HCT116 (cell line): ENCODE measurements at places on chromosomes 6 and 20. TPM values are rescaled to one million over a fixed set of nuclear protein-coding genes. Genes with fewer than 3 reads are reported as not detected.
A peak's percentile ranks its signal among the peaks of the same experiment; 100 is the strongest.

The IMPG1 gene
- not detected for total RNA-seq

The GSTA2 gene
- total RNA-seq = not detected

The TFAP2A gene
- total RNA-seq = 24.3 TPM

The ZFP64 gene
- 16.0 TPM for total RNA-seq

The CTCFL gene
- total RNA-seq = 0.34 TPM

The SAPCD1 gene
- total RNA-seq = 18.2 TPM

The PBOV1 gene
- total RNA-seq = not detected

The TBC1D22B gene
- total RNA-seq = 9.1 TPM

The BHLHE23 gene
- total RNA-seq = not detected

The HLA-DRB5 gene
- total RNA-seq = not detected

The FANCE gene
- 16.1 TPM for total RNA-seq

The BIRC7 gene
- total RNA-seq = 0.96 TPM

The MACROD2 gene
- total RNA-seq = 3.7 TPM

The C4A gene
- 5.1 TPM for total RNA-seq

DNA sequence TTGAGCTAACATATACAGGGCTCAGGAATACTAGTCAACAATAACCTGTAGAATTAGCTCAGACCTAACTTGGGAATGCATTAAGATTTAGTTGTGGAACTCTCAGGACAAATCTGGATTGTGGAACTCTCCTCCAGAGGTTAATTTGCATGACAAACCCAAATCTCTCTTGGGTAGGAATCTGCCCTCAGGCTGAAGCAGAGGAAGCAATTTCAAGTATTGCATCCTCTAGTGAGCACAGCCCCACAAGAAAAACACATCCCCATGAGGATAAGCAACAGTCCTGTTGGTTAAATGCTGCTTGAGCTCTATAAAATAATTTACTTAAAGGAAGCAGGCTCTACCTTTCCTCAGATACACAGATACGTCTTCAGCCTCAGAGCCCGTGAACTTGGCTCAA is 170.9 kb upstream of the STXBP5 start:
- no peak for DNase-seq

- DNase-seq = no peak
These were observed 370.1 kb downstream of the BMP2 start for GRCh38 chr20:7137395-7138151.

DNA sequence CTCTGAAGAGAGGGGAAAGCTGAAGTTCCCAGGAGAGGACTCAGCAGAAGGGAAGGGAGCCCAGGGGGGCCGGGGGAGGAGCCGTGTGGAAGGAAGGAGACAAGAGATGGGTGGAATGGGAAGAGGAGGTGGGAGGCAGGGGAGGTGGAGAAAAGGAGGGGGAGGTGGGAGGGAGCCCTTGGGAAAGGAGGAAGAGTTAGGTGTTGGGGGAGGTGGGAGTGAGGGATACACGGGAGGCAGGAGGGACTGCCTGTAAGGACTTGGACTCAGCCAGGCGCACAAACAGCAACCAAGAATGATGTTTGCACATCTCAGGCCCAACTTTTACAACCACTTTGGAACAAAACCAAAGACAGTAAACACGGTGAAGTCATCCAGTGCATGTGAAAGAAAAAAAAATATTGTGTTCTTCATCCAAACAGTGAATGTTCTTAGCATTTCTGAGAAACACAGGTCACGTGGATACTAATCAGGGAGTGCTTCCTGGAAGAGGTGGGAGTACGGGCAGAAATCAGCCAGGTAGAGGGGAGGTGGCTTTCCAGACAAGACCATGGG is 17.4 kb upstream of the LSM14B start:
- DNase-seq = no peak

- peak; percentile 54 for DNase-seq
These were observed 37.4 kb upstream of the FAM135A start for GRCh38 chr6:70375882-70376281.

- DNase-seq = no peak
These were observed 50.3 kb downstream of the MYH7B start for GRCh38 chr20:35006009-35006408.

DNA sequence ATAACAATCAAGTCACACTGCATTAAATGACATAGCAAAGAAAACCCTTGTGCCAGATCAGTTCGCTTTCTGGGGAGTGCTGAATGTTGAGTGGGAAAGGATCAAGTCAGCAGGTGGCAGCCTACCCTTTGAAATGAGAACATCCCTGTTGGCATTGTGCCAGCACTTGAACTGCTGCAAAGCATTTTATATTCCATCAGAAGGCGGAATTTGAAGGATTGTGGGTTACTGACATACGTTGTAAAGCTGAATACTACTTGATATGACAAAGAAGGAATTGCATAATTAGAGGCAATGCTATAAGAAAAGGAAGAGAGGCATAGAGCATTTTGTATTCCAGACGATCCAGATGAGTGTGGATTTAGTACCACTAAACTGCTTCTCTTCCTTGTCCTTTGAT is 26.5 kb downstream of the BCKDHB start:
- peak; percentile 47 for DNase-seq

DNA sequence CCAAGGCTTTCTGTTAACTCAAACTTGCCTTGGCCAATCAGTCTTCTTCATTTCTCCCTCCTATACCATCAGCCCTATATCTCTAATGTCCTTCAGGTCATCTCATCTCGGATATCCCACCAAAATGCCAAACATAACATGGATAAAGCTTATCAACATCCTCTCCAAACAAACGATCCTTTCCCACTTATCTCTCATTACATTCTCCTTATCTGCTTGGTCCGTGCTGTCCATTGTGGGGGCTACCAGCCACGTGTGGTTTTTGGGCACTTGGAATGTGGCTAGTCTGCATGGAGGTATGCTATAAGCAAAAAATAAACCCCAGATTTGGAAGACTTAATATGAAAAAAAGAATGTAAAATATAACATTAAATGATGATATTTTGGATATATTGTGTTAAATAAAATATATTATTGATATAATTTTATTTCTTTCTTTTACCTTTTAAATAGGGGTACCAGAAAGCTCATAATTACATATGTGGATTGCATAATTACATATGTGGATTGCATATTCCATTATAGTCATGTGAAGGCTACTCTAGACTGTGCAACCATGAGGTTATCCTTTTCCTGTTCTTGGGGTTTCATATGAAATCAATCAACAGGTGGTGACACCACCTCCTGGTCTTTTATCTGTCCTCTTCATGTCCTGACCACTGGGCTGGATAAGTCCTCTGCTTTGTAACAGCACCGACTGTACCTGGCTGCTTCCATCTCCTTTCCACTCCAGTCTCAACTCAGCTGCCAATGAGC is 123.0 kb downstream of the CD83 start:
- DNase-seq = no peak

DNA sequence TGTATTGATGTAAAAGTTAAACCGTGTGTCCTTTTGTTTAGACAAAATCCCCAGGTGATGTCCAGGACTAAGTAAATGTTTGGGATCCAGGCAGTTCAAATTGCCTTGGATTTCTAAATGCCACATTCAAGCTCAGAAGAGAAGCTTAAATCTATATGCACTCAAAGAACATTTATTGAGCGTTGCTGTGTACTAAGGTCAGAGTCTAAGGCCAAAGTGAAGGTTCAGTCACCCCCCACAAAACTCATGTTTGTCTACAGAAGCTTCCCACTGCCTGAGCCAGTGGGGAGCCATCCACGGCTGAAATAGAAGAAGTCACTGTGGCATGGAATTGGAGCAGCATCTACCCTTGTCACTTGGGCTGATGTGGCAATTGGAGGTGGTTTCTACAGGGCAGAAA is 70.7 kb upstream of the INSM1 start:
- DNase-seq = no peak

DNA sequence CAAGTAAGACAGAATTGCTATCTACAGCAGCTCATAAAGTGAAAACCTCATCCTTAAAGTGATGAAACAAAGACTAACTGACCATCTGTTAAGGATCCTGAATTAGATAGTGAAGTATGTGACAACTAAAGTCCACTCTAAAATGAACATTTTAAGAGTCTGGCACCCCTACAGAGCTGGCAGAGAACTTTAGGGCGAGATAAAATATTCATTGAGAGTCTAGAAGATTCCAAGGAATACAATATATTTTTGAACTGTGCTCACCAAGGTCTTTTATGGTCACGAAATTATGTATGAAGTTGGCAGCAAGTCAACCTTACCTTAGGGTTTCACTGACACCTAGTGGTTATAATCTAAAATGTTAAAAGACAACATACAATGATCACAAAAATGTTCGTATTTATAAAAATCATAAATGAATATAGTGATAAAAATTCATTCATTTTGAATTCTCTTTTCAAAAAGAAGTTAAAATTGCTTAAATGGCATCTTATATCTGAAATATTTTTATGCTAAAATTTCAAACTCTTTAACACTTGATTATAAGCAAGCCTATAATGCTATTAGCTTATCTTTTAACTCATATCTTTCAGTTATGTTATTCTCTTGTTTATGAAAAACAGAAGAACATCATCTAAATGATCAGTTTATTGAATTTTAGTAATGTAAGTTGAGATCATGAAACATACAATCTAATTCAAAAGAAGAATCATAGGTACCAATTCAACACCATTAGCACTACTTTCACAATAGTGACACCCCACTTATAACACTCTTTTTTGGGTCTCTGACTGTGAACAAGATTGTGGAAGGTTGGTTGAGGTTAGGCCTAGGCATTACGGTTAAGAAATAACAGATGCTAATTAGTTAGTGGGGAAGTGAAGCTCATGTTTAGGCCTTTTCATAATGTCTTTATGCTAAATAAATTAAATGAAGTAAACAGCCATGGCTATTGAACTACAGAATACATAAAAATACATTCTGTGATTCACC is 27.5 kb downstream of the RSPH3 start:
- peak; percentile 55 for DNase-seq

DNA sequence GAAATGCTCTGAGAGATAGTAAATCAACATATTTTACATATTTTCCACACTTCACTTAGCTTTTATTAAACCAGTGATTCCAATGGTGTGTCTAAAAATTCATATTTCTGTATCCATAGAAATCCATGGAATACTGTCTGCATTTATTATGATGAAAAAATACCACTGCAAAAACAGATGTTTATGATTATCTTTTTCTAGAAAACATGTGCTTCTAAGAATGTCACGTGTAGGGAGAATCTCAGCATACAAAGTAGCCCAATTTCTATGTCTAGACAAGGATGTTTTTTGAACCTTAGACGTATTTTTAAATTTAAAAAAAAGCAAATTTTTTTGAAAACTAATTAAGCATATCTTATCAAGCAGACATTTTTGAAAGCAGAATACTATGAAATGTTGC is 622.4 kb downstream of the TENT5A start:
- DNase-seq = no peak

GRCh38 chr6:52139985-52140680 is 46.0 kb upstream of the IL17A start:
- DNase-seq = no peak

- DNase-seq = no peak
These were observed 117.6 kb downstream of the MRPL14 start for GRCh38 chr6:44009425-44010321.

DNA sequence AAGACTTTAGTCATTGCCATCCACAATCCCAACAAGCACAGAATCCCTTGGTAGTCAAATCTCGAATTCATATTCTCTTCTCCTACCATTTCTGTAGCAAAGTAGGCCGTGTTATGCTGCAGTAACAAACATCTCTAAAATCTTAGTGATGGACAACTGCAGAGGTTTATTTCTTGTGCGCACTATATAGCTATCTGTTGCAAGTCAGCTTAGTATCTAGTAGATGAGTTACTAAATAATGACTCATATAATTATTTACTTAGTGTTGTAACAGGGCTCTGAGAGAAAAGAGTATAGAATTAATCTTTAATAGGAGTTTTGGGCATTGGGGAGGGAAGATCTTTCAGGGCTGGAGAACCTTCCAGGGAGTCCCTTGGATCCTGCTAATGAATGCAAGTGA is 73.3 kb downstream of the CAP2 start:
- no peak for DNase-seq

GRCh38 chr6:1849691-1850090 is 240.0 kb downstream of the FOXC1 start:
- no peak for DNase-seq

- no peak for DNase-seq
These were observed 32.8 kb downstream of the CYP21A2 start for GRCh38 chr6:32070814-32071543.

DNA sequence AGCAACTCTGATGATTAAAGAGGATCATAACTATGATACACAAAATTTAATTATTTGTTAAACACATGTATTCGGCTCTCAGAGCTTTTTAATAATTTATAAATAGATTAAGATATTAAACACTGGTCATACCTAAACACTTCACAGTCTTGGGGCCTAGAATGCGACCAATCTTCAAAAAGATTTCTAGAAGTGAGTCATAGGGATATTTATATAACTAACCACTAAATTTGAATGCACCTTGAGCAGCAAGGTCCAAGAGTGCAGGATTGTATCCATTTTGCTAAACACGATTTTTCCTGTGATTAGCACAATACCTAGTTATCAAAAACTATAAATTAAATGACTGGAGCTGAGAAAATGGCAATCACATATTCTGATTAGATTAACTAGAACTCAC is 709.3 kb downstream of the EPHA7 start:
- no peak for DNase-seq

GRCh38 chr6:90008908-90009501 is 114.7 kb downstream of the GJA10 start:
- DNase-seq = no peak

GRCh38 chr6:87879132-87879861 is 168.3 kb upstream of the SPACA1 start:
- no peak for DNase-seq

GRCh38 chr6:113901482-113901881 is 44.3 kb downstream of the MARCKS start:
- no peak for DNase-seq

DNA sequence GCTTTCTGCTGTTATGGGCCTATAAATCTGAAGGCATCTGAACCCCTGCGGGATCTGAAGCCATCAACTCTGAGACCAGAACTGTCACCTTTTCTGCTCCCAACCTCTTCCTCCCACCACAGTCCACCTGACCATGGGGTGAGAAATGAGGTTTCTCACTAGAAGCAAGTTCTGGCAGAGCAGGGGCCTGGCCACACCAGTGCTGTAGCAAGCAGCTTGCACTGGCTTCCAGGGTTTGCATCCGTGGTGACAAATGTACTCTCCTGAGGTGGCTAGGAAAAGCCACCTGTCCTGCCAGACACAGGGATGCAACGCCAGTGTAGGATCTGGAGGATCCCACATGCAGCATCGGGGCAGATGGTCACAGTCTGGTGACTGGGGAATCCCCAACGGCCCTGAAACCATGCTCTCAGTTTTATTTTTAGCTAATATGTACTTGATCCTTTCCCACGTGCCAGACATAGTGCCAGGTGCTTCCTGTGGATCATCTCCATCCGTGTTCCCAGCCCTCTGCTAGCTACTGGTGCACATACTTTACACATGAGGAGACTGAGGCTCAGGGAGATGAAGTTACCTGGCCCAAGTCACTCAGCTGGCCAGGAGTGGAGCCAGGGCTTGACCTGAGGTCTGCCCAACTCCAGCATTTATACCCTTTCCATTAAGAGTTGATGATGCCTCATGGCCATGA is 122.1 kb upstream of the SPACA1 start:
- no peak for DNase-seq

GRCh38 chr20:47274401-47275108 is 81.9 kb downstream of the ZMYND8 start:
- DNase-seq = peak; percentile 67

- no peak for DNase-seq
These were observed 159.6 kb downstream of the SASH1 start for GRCh38 chr6:148502083-148502772.

- peak; percentile 54 for DNase-seq
These were observed 100.1 kb downstream of the SMLR1 start for GRCh38 chr6:130927305-130927704.

GRCh38 chr6:166611631-166612030 is 15.4 kb downstream of the RPS6KA2 start:
- DNase-seq = no peak
